Tongue (tissue), 3 donors: ENCODE measurements at places on chromosomes 16 and 17. TPM values are rescaled to one million over a fixed set of nuclear protein-coding genes. Genes with fewer than 3 reads are reported as not detected.

DNA sequence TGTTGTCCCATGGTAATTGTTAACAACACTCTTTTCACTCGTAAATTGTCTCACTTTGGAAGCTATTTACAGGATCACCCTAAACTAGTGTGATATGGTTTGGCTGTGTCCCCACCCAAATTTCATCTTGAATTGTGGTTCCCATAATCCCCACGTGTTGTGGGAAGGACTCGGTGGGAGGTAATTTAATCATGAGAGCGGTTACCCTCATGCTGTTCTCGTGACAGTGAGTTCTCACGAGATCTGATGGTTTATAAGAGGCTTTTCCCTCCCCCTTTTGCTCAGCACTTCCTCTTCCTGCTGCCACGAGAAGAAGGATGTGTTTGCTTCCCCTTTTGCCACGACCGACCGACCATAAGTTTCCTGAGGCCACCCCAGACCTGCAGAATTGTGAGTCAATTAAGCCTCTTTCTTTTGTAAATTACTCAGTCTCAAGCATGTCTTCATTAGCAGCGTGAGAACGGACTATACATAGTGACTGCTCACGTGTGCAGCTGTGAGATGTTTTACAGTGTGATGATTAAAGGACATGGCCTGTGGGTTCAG, 34.4 kb downstream of the DNAH3 start:
- no peak for DNase-seq

DNA sequence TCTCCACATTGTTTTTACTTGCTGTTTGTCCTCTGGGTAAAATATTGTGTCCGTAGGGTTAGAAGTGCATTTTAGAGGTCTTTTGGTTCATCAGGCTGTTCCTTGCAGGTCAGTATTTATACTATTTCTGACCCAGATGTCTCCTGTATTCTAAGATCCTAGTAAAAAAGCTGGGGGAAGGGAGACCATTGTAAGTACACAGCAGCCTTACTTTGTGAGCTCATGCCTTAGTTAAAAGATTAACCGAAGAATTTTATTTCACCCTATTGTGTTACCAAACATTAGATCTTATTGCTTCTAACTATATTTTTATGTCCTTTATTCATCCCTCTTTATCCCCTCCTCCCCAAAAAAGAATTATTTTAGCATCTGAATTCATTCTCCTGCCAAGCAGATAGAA, 444.1 kb upstream of the RBFOX1 start:
- no peak for DNase-seq

KCNJ2 gene
- total RNA-seq: 19.1 TPM

GRCh38 chr16:85570213-85570734, 42.8 kb upstream of the GSE1 start:
- peak; percentile 44 for DNase-seq

- DNase-seq: no peak
Observed at GRCh38 chr17:41977991-41978390, 11.4 kb downstream of the CNP start.

- peak; percentile 73 for DNase-seq
Observed at GRCh38 chr16:64428463-64429113, 693.3 kb downstream of the CDH11 start.

DNA sequence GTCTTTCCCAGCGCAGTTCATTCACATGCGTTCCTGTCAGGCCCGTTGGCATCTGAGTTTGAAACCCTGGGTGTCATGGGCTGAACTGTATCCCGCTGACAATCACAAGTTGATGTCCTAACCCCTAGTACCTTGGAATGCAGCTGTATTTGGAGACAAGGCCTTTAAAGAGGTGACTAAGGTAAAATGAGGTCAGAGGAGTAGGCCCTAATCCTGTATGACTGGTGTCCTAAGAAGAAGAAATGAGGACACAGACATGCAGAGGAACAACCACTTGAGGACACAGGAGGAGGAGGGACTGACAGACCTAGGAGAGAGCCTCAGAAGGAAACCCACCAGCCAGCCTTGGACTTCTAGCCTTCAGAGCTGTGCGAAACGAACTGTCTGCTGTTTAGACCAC, 33.1 kb downstream of the TRPV2 start:
- DNase-seq: no peak

DNA sequence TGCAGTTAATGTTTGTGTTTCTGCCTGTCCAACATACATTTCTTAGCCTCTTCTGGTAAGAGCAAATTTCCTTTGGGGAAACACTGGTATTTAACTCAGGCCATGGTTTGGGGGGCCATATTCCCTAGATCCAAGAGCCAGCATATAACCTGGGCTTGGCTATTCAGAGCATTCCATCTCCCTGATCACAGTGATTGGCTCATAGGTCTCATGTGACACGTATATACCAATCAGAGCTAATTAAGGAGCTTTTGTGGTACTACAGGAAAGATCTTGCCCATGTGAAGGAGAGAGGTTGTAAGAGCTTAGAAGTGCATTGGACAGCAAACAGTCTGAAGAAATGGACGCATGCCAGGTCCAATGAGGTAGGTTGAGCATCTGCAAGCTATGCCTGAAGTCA, 33.4 kb upstream of the GPR139 start:
- no peak for DNase-seq

DNA sequence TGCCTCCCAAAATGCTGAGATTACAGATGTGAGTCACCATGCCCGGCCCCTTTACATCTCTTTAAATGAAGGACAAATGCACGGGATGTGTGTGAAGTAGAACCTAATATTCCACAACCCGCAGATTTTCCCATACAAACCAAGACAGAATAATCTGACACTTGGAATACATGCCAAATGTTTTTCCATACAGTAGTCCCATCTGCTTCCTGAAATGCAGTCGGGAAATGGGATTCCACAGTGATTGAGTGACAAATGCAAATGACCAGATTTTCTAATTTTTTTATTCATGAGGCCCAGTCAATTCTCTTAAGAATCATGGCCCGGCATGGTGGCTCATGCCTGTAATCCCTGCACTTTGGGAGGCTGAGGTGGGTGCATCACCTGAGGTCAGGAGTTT, 6.8 kb upstream of the ZNF200 start:
- no peak for DNase-seq
